ENCODE measurements at places on chromosomes 16 and 17. TPM values are rescaled to one million over a fixed set of nuclear protein-coding genes. Genes with fewer than 3 reads are reported as not detected.

- DNase-seq, result no peak
Observed at GRCh38 chr17:54945671-54946070, 22.8 kb downstream of the COX11 start.

The PDPR gene
- polyA plus RNA-seq, result 17.9 TPM

The CCL17 gene
- polyA plus RNA-seq, result 0.65 TPM

The EMP2 gene
- polyA plus RNA-seq, result 70.1 TPM

- DNase-seq, result no peak
Observed at GRCh38 chr16:70739389-70739788, 53.5 kb upstream of the MTSS2 start.

DNA sequence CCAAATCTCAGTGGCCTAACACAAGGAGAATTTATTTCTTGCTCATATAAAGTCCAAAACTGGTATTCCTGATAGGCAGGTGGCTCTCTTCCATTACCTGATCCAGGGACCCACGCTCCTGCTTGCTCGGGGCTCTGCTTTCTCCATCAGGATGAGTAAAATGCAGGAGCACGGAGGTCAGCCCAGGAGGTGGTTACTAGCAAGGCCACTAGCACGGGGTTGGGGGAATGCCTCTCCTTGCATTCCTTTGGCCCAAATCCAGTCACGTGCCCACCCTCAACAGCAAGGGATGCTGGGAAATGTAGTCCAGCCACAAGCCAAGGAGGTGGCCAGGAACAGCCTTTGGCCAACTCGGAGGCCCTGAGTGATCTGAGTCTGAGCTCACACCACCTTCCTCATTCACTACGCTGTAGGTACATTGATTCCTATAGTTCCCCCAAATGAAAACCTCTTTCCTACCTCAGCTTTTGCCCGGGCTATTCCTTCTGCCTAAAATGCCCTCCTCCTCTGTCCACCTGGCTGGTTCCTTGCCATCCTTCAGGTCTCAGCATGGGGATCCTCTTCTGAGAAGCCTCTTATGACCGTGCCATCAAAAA, 38.3 kb upstream of the HAPSTR1 start:
- DNase-seq, result no peak

The SNX20 gene
- polyA plus RNA-seq, result 1.1 TPM

The GPR139 gene
- polyA plus RNA-seq, result not detected

GRCh38 chr17:67833946-67834631, 8.8 kb downstream of the BPTF start:
- no peak for DNase-seq

The ENO3 gene
- polyA plus RNA-seq, result 1,832 TPM

The SMARCE1 gene
- 222 TPM for polyA plus RNA-seq

DNA sequence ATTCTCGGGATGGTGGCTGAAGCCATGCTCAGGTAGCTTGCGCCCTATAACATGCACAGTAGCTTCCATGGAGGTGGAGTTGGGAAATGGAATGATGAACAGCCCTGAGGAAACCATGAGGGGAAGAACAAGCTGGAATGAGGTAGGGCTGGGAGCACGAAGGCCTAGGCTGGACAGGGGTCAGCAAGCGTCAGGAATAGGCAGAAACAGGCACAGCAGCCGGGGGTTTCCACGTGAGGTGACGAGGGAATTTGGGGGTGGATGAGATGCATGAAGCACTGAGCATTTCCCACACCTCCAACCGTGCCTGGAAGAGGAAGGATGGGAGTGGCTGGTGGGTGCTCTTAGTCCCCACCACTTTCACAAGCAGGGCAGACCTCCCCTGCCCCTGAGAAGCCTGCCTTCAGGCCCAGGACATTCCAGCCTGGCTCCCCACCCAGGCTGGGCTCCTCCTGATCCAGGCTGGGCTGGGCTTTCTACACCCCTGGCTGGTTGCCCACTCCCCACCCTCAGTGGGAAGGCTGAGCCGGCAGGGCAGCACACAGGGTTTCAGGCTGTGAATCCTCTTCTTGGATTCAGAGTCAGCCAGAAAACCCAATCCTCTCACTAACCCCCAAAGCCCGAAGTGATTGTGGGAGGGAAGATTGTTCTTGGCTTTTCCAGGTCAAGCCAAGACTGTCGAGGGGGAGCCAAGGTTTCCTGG, 21.9 kb downstream of the PLEKHG4 start:
- peak; percentile 46 for DNase-seq

GRCh38 chr17:5042157-5043022, 7.2 kb upstream of the SLC52A1 start:
- DNase-seq, result no peak

GRCh38 chr16:69840975-69841374, 78.8 kb downstream of the WWP2 start:
- DNase-seq, result no peak

The RPAIN gene
- polyA plus RNA-seq, result 45.0 TPM

GRCh38 chr17:81518785-81519283, 6.2 kb upstream of the ACTG1 start:
- DNase-seq, result no peak

DNA sequence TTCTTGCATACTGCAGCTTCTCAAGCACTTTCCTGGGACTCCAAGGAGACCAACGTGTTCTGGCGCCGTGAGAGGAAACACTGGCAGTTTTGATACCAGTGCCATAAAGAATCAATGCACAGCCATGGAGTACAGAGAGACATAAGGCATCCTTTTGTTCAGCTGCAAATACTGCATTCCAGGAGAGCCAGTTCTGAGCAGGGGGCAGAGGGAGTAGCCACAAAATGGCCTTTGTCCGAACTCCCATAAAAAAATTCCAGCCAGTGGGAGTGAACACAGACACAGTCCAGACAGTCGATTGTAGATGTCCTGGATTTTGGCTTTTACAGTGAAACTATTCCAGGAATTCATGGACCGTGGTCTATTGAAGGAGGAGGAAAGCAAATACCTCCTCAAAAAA, 36.2 kb upstream of the TEKT3 start:
- DNase-seq, result no peak

GRCh38 chr16:27712251-27712711, 162.3 kb downstream of the KATNIP start:
- DNase-seq, result no peak

The DNASE1L2 gene
- 0.79 TPM for polyA plus RNA-seq

DNA sequence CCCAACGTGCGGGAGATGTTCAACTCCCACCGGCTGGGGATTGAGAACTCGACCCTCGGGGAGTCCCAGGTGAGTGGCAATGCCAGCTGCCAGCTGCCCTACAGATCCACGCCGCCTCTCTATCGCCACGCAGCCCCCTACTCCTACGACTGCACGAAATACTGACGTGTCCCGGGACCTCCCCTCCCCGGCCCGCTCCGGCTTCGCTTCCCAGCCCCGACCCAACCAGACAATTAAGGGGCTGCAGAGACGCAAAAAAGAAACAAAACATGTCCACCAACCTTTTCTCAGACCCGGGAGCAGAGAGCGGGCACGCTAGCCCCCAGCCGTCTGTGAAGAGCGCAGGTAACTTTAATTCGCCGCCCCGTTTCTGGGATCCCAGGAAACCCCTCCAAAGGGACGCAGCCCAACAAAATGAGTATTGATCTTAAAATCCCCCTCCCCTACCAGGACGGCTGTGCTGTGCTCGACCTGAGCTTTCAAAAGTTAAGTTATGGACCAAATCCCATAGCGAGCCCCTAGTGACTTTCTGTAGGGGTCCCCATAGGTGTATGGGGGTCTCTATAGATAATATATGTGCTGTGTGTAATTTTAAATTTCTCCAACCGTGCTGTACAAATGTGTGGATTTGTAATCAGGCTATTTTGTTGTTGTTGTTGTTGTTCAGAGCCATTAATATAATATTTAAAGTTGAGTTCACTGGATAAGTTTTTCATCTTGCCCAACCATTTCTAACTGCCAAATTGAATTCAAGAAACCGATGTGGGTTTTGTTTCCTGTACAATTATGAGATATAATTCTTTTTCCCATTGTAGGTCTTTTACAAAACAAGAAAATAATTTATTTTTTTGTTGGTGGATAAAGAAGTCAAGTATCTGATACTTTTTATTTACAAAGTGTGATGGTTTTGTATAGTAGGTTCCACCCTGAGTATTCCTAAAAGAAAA, 2.3 kb downstream of the FOXC2 start:
- DNase-seq, result no peak

The ITGAD gene
- polyA plus RNA-seq, result not detected

GRCh38 chr17:39547713-39548478, 59.8 kb downstream of the NEUROD2 start:
- DNase-seq, result peak; percentile 59

DNA sequence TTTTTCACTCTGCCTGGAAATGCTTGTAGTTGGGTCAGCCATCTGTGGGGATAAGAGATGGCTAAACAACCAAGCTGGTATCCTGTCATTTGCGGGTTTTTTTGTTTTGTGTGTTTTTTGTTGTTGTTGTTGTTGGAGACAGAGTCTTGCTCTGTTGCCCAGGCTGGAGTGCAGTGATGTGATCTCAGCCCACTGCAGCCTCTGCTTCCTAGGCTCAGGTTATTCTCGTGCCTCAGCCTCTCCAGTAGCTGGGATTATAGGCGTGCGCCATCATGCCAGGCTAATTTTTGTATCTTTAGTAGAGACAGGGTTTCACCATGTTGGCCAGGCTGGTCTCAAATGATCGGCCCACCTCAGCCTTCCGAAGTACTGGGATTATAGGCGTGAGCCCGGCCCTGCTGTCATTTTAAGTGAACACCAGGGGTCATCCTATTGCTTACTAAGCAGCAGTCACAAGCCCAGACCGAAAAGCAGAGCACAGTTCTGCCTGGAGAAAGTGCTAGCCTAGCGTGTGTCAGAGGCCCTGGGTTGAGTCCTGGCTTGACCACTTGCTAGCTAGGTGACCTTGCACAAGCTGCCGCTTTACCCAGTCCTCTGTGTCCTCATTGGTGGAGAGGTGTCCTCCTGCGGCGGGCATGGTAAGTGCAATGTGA, 4.6 kb downstream of the SMCR8 start:
- peak; percentile 37 for DNase-seq

GRCh38 chr17:33112763-33113162, 121.1 kb downstream of the SPACA3 start:
- no peak for DNase-seq

The ASPHD1 gene
- polyA plus RNA-seq, result 0.27 TPM

The ANKS4B gene
- 0.04 TPM for polyA plus RNA-seq

DNA sequence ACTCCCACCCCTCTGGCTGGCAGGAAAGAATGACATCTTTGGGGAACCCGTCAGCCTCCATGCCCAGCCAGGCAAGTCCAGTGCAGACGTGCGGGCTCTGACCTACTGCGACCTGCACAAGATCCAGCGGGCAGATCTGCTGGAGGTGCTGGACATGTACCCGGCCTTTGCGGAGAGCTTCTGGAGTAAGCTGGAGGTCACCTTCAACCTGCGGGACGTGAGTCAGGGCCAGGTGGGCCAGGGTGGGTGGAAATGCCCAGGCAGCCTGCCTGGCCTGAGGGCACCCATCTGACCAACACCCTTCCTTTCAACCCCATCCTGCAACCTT, 8.1 kb upstream of the DCAF7 start:
- DNase-seq, result no peak

DNA sequence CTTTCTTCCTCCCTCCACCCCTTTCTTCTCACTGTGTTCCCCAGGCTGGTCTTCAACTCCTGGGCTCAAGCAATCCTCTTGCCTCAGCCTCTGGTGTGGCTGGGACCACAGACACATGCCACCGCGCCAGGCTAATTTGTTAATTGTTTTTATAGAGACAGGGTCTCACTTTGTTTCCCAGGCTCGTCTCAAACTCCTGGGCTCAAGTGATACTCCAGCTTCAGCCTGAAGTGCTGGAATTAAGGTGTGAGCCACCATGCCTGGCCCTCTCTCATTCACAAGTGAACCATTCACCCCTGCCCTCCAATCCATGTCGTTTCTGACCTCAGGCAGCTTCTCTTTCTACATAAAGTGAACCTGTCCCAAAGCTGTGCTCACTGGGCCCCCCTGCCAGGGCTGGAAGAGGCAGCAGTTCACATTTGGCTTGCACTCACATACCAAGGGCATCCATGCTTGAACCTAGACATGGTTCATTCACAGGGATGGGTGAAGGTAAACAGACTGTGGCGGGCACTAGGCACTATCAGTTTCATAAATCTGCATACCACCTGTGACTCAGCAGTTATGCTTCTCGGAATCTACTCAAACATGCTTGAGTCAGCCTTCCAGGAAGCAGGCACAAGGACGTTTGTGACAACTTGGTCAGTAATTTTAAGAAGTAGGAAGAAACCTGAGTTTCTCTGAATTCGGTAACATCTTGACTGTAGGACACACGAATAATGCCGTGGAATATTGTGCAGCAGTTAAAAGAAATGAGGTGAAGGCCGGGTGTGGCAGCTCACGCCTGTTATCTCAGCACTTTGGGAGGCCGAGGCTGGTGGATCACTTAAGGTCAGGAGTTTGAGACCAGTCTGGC, 6.0 kb upstream of the RNF213 start:
- no peak for DNase-seq

- DNase-seq, result no peak
Observed at GRCh38 chr17:33169580-33170285, 123.4 kb downstream of the ASIC2 start.

The HSD17B1 gene
- 3.4 TPM for polyA plus RNA-seq

DNA sequence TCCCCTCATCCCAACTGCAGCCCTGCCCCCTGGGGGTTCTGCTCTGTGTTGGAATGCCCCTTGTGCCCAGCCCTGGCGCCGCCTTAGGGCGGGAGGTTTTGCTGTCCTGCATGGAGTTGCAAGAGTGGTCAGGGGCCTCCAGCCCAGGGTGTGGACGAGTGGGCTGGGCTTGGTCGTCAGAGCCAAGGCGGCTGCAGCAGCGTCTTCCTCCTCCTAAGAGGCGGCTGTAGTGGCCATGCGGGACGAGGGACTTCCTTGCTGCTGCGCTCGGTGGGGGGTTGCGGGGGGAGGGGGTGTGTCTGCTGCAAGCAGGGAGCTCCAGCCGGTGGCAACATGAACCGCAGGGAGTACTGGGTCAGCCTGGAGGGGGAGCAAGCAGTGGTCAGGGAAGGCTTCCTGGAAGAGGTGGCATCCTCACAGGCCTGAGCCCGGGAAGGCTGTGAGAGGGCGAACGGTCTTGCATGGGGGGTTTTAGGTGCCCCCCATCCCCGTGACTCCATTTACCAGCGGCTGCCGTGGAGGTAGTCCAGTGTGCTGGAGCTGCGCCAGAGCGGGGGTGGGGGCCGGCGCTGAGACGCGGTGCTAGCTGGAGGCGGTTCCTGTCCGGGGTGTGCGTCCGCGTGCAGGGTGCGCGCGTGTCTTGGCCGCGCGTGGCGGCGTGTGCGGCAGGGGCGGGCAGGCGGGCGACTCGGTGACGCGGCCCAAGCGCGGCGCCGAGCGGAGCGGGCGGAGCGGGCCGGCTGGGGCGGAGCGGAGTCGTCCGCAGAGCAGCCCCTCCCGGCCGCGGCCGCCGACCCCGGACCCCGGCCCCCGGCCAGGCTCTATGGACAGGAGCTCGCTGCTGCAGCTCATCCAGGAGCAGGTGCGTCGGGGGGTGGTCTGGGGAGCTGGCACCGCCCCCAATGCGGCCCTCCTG, at the start of gene RHBDL1:
TSS of gene RHBDL1 (plus strand) at position 704 of the 916 bp plus-strand sequence. CDS start at position 824, 120 bp downstream.
- DNase-seq, result no peak

DNA sequence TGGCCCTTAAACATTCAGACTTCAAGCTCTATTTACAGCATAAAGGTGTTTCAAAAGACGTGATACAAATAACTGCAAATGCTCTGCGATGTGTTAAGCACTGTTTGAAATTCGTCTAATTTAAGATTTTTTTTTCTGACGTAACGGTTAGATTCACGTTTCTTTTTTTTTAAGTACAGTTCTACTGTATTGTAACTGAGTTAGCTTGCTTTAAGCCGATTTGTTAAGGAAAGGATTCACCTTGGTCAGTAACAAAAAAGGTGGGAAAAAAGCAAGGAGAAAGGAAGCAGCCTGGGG, 681 bp upstream of the MAPT start:
- DNase-seq, result no peak

All from muscle of arm (tissue), 14 donors.